ENCODE measurements at places on chromosomes 5 and 9.

- DNase-seq: no peak
Measured at GRCh38 chr9:73838871-73839270, 658.3 kb upstream of the RORB start.

DNA sequence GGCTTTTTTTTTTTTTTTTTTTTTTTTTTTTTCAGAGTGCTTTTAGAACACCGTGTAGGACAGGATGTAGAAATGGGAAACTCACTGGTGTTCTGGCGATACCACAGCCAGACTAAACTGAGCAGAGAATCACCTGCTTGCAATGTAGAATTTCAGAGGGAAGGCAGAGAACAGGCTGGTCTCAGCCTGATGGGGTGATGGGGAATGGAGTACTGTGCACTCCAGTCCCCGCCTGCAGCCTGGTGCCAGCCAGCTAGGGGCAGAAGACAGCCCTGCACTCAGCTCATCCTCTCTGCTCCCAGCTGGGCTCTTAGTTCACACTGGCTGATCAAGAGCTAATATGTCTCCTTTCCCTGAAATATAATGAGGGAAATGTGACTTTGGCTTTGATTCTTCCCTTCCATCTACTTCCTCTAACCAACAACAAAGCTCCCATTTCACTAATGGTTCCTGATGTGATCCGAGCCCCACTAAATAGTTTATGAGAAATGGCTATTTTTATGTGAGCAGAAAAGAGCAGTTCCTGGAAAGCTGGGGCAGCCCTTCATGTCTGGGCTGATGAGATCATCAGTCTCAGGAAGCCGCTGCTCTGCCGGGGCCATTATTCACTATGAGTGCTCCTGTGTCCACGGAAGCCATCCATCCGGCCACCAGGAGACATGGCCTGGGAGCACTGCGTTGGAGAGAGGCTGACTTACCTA lies 209.7 kb downstream of the GADD45G start:
- peak; percentile 55 for DNase-seq

DNA sequence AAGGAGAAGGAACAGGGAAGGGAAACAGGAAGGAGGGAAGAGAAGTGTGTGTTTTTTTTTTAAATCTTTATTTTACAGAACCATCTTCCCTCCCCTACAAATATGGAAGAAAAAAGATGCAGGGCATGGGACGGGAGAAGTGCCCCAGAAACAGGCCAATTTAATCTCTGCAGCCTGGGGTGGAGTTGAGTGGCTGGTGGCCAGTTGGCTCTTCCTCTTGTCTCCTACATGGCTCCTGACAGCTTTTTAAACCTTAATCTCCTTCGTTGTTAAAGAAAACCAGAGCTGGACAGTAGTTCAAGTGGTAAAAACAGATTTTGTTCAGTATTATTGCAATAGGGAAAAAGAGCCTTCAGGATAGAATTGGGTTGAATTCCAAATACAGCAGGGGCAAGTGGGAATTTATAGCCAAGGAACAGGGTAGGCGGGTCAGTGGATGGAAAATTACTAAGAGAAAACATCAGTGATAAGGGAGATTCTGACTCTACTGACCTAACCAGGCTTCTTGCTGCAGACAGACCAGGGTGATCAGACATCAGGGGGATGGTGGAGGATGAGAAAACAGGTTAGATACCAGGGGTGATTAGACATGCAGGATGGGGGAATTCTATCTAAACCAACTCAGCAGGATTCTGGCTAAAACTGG lies 125.1 kb upstream of the CLINT1 start:
- no peak for DNase-seq

DNA sequence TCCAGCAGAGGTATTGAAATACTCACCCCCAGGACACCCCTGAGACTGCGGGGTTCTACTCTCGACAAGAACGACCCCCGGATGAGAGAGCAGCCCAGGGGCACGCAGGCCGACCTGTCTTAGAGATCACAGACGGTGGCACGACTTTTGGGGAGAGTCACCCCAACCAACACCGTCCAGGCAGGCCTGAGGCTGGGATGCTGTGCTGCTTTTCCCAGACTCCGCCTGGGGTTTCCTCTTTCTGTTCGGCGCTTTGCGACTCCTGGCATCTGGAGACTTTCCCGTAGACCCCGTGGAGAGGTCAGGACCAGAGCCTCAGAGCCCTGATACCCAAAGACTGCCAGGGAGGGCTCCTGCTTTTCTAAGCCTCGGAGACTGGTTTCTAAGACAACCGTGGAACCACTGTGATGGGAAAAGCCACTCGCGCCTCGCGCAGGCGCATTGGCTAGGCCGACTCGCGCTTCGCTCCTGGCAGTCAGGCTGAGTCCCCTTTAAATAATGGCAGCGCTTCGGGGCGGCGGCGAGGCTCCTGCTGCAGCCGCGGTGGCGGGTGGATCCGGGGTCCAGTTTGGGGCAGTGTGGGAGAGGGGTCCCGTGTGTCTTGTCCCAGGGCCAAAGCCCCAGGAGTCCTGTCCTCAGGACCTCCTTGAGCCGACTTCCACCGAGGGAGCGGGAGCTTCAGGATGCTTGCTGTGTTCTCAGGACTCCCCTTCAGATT lies 484.0 kb downstream of the SPATA31A7 start:
- DNase-seq: no peak

DNA sequence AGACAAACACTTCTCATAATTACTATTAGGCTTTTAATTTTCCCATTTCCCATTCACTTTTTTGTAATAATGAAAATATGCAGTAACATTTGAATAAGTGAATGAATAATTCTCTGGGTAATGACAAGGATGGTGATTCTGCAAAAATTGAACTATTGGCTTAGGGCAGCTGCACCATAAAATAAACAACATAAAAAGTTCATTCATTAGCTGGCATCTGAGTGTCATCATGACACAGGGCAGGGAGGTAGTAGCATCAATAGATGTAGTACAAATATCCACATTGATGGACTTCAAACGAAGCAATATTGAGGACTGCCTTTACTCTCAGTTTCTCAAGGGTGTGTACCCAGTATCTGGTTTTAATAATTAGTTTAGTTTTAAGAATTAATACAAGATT lies 4.9 kb downstream of the MEGF10 start:
- DNase-seq: no peak

- DNase-seq: no peak
Measured at GRCh38 chr5:150178262-150178661, 11.6 kb upstream of the SLC6A7 start.

DNA sequence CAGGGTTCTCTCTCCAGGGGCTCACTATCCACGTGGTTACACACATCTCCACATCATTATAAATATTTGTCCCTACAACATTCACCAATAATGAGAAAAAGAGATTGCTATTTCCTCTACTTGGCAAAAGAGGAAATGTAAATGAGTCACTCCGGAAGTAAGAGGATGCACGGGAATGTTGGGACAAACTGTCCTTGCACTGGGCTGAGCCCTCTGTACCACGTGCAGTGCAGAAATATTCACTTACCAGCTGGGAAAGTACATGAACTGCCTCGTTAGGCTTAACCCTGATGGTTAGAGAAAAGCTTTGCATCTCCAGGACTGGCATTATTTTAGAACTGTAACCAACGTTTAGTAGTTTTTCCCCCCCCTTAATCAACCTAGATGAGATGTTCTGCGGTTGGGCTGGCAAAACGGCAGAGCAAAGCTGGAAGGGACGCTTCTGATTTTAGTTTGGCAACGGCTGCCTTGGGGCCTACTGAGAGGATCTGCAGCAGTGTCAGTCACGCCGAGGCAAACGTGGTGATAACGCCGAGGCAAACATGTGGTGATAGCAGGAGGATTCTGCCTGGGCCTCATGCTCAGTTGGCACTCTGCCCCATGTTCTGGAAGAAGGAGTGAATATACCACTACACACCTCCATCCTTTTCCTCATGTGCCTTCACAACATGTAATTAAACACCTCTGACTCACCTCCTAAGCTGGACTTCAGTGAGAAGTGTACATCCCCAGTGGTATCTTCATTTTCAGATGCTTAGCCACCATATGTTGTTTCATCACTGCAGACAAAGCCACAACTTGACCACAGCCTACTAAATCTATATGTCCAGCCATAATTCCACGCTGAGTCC lies 661.4 kb upstream of the KLF4 start:
- peak; percentile 39 for DNase-seq

DNA sequence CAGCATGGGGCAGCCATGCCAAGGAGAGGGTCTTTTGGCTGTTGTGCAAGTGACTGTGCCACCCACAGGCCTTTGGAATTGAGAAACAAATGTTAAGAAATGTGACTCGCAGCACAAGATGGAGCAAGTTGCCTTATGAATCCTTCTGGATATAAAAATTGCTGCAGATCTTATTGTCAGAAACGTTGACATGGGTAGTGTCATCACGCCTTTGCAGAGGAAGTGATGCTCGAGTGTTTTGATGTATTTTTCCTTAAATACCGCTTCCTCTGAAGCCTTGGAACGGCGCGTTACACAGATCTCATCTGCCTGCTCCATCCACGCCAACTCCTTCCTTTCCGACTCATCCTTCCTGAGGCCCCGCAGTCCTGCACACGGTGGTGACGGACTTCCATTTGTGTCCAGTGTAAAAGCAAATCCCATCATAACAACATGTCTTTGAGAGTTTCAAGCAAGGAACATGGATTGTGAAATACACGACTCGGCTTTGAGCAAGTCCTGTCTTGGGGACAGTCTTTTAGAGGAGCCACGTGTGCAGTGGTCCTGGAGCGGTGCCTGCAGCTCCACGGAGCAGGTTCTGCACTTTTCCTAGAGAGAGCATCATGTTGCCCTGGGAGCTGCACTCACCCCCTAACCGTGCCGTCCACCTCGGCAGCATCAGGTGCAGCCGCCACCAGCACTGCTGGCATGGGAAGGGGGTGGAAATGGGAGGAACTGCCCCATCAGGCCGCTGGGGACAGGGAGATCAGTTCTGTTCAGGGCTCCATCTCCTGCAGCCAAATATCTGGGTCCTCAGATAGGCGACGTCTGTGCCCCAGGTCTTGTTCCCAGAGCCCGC lies 15.1 kb downstream of the ROPN1L start:
- no peak for DNase-seq

GRCh38 chr5:137205231-137206027 lies 293.7 kb downstream of the SPOCK1 start:
- no peak for DNase-seq

DNA sequence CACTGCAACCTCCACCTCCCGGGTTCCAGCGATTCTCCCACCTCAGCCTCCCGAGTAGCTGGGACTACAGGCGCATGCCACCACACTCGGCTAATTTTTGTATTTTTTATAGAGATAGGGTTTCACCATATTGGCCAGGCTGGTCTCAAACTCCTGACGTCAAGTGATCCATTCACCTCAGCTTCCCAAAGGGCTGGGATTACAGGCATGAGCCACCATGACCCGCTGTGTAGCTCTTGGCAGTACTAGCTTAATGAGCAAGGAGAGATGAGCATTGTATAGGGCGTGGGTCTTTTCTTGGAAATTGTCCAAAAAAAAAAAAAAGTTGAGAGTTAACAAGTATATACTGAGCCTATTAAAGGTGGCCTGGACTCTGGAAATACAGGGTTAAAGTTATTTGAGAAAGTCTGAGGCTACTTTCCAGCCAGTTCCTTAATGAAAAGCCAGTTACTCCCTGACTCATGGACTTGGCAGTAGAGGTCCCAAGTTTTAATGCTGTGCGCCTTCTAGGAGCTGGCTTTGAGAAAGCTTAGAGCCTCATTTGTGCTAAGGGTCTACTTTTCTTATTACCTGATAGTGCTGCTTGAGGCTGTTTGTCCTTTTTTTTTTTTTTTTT lies 4.2 kb upstream of the FGF18 start:
- peak; percentile 41 for DNase-seq

GRCh38 chr5:180563994-180564393 lies 27.3 kb downstream of the SCGB3A1 start:
- no peak for DNase-seq

DNA sequence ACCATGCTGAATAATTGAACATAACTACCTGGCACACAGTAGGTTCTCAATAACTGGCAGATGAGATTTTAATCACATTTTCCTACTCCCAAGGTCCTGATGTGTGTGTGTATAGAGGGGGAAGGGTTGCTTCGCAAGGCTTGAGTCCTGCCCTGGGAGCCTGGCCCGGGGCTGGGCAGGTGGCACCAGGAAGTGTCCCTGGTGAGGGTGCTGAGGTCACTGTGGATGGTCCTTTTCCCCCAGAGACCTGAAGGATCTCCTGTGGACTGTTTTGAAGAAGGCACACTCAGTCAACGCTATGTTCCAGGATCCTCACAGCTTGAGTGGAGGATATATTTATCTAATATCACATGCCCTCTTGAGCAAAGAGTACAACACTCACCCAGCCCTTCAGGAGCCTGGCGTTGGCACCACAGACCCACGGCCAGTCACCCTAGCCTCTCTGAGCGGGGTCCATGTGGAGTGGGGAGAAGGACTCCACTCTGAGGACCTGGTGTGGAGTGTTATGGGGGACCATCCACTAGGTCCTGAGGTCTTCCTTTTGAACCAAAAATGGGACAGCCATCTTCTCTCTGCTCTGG lies 177.8 kb downstream of the GABBR2 start:
- DNase-seq: no peak
